ENCODE measurements at places on chromosomes 6 and 20.

- DNase-seq = no peak
These were observed 874.7 kb downstream of the TFAP2A start for GRCh38 chr6:9540126-9540525.

DNA sequence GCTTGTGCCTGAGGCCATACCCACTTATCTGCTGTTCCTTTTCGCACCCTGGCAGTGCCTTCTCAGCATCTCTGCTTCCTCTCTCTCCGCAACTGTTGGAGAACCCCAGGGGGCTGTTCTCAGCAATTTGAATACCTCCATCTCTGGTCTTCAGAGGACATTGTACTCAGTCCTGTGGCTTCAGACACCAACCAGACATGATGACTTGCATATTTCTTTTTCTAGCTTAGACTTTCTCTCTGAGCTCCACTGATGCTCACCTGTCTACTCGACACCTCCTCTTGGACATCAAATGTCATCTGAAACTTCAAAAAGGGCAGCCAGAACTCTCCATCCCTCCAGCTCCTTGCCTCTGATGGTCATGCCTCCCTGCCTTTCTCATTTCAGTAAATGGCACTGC lies 18.9 kb upstream of the KCNK16 start:
- DNase-seq = no peak

DNA sequence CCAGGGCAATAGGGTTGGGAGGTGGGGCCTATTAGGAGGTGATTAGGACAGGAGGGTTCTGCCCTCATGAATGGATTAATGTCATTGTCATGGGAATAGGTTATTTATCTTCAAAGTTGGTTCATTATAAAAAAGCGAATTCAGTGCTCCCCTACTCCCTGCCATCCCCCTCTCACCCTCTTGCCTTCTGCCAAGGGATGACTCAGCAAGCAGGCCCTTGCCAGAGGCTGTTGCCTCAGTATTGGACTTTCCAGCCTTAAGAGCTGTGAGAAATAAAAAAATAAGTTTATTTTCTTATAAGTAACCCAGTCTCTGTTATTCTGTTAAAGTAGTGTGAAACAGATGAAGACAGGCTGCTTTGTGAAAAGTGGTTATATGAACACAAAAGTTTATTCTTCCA lies 381.1 kb upstream of the ZFP64 start:
- DNase-seq = no peak

DNA sequence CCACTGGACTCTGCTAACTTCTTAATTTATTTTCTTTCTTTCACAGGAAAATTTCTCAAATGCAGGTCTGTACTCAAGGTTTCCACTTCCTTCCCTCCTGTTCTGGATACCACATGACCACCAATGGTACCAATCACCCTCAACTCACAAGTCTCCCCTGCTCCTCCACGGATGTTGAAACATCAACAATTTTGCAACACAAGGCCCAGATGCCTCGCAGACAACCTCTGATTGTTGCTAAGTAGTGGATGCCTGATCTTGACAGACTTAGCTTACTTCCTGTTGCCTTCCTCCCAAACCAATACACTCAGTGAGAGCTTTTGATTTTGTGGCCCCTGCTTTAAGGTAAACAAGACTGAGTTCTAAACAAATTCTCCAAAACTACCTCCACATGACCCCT lies 146.6 kb downstream of the FRK start:
- DNase-seq = no peak

DNA sequence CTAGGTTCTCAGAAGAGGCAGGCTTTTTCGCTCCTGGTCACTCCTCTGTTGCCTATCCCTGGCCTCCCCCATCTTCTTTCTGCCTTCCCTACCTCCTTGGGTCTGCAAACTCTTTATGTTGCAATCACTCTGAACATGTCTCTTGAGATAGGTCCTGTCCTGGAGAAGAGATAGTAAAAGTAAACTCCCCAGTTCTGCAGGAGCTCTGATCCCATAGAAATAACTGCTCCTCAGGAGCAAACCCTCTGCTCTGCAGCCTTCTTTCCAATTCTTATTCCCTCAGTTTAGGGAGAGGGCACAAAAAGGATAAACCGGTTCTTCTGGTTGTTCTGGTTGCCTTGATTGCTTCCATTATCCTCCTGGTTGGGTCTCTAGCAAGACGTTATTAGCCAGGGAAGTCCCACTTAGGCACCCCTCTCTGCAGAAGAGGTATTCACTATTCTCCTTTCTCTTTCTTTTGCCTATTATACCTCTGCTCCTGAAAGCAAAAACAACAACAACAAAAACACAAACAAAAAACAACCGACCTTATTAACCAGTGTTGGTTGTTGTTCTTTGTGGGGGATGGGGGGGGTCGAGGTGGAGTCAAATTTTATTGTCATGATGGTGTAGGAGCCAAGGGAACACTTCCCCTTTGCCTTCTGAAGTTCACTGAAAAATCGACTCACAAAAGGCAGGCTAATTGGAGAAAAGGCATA lies 973 bp downstream of the TRIM38 start:
- no peak for DNase-seq

DNA sequence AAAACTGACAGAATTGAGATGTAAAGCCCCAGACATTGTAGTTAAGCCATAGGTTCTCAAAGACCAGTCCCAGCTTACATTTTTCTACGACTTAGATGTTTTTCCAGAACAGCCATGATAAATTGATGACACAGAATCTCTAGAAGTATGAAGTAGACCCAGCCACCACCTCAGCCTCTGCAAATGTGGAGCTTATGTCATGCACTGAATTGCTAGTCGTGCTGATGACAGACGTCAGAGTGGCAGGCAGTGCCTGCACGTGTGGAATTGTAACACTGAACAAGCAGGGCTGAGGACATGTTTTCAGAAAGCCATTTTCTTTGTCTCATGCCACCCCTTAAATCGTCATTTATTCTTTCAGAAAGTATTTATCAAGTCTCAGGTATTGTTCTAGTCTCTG lies 72.4 kb upstream of the TMEM181 start:
- no peak for DNase-seq

DNA sequence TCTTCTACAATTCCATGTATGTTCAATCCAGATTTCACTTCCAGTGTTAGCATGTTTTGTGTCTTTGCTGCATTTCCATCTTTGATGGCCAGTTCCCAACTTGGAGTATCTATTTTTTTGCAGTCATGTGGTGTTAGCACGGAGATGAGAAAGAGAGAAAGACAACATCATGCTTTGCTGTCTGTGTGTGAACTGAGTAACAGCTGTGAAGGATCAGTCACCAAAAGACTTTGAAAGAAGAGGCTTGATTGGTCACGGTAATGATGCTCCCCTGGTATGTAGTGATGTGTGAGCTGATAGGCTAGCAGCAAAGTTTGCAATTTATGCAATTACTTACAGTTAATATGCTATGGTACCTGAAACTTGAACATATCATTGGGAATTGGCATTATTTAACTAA lies 731.3 kb upstream of the NRSN1 start:
- DNase-seq = no peak

GRCh38 chr6:158030380-158031300 lies 49.0 kb downstream of the SYNJ2 start:
- DNase-seq = no peak

- DNase-seq = no peak
These were observed 1.2 kb upstream of the ARFGEF3 start for GRCh38 chr6:138160329-138161087.

DNA sequence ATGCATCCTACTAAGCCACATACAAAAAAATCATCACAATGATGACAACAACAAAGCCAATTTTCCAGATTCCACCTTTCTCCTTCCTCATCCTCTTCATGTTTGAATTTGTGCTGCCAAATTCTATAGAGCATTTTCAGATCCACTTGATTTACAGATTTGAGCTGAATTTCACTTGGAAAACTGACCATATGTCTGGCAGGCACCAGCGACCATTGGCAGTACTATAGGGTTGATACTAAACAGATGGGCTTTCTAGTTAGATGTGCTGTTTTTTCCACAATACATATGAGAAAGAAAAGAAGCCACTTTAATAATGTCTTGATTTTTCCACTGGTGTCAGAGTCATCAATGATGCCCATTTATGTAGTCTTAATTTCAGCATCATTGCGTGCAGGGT lies 127.0 kb downstream of the PHACTR3 start:
- DNase-seq = no peak

DNA sequence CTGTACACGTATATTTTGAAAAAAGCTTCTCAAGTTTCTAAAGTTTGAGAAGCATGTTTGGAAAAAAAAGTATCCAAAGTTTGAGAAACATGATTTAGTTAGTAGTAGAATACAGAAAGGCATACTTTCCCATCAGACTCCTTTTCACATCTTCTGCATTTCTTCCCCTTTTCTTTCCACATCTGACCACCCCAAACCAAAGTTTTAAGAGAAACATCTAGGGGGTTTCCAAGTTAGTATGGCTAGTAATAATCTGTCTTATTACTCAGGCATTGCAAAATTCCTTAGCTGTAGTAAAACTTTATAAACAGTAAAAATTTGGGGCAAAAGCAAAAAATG lies 63.0 kb upstream of the IL20RA start:
- no peak for DNase-seq

DNA sequence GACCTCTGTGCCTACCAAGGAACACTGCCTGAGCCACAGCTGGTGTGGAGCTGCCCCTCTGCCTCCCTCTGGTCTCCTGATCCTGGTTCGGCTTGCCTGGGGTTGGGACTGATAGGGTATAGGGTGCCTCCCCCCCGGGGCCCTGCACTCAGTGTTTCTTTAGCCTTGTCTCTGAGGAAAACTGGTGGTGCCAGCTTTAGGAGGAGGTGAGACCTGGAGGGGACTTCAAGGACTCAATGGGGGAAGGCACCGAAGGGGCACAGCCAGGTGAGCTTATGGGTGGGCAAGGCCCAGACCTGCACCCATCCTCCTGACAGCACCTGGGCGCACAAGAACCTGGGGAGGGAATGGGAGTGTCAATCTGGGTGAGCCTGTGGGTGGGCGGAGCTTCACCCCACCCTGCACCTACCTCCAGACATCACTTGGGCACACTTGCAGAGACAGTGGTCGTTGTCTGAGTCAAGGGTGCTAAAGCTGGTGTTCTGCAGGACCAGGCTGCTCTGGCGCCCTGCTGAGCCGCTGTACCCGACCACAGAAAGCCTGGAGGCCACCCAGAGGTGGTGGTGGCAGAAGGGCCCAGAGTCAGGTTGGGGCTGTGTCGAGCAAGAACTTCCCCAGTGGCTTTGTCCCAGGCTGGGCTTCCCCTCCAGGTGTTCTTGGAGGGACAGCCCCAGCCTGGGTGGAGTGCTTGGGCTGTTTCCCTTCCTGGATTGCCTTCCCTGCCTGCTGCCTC lies 40.5 kb downstream of the FAM110A start:
- DNase-seq = no peak

DNA sequence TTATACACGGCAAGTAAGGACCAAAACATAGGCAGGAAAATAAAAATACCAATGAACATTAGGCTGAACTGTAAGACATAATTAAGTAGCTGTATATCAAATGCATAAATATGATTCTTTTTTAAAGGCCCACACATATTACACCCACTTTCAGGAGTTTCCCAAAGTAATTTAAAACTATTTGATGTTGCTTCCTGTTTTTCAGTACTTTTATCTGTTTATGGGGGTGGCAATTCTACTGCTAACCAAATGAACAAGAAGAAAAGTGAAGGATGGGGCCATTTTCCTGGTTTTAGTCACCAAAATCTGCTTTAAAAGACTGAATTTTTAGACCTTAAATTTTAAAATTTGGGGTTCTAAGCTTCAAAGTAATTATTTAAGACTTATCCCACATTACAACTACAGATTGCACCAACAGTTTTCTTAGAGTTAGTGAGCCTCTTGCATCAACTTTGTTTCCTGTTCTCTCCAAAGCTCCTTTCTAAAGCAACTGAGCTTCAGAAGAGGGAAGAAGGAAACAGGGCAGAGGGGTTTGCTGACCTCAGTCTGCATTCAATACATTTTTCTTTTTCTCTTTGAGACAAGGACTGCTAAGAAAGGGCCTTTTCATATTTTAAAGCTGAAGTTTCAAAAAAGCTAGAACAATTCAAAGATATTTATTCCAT lies 191.0 kb downstream of the BACH2 start:
- DNase-seq = no peak

DNA sequence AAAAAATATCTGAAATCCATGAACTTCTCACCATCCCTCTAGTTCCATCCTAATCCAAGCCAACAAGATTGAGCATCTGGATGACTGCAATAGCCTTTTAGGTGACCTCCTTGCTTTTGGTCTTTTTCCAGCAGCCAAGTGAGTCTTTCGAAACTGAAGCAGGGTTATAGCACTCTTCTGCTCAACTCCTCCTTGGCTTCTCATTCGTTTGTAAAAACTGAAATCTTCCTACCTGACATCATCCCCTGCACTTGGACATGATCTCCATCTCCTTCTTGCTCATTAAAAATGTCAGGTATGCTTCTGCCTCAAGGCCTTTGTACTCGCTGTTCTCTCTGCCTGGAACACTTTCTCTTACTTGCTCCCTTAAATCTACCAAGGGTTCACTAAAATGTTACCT lies 46.0 kb downstream of the STX7 start:
- DNase-seq = no peak

DNA sequence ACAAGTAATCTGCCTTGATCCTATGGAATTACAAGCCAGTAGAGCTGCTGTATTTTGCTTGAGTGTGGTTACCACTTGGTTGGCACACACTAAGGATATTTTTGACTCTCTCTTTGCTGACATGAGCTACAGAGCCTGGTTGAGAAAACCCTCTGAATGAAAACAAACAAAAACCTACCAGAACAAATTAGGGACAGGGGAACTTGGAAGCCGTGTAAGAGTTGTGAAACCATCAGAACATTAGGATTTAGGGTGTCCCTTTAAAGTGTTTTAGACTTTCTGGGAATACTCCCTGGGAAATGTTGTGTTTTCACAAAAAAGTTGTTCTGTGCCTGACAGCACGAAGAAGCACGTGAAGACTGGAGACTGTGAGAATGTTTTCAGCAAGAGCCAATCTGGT lies 20.5 kb upstream of the PDE7B start:
- DNase-seq = no peak

- peak; percentile 9 for DNase-seq
These were observed 9.5 kb upstream of the PAQR8 start for GRCh38 chr6:52352239-52353018.

GRCh38 chr20:13772529-13772928 lies 12.2 kb downstream of the ESF1 start:
- DNase-seq = no peak

DNA sequence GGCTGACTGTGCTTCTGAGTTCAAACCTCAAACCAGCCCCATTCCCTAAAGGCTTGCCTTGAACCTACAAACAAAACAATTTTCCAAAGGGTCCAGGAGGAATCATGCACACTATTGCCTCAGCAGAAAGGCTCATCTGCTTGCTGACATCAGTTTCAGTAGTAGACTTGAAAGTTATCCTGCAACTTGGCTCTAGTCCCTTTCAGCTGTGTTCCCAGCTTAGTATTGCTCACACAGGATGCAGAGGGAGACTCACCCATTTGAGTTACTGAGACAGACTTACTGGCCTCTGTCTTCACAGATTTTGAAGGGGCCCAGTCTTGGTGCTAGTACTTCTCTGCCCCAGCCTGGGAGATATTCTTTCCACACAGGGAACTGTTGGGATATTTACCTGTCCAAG lies 38.5 kb upstream of the TFB1M start:
- no peak for DNase-seq

GRCh38 chr6:81145506-81145905 lies 607.0 kb downstream of the TENT5A start:
- DNase-seq = no peak

Measured in activated CD4-positive, alpha-beta T cell treated with anti-CD3 and anti-CD28 coated beads, Interleukin-2, Interleukin-6, amounts not matched to agents 100 ng/mL and 50 ng/mL, durations not matched to agents 16 hours and 8 hours (primary cell).